ENCODE measurements at places on chromosomes 3 and 15. TPM values are rescaled to one million over a fixed set of nuclear protein-coding genes. Genes with fewer than 3 reads are reported as not detected.

HYAL1 gene
- 3.0 TPM for total RNA-seq

SLC28A2 gene
- total RNA-seq: not detected

RBP2 gene
- not detected for total RNA-seq

GMNC gene
- not detected for total RNA-seq

GOLGA6A gene
- not detected for total RNA-seq

RFTN1 gene
- total RNA-seq: 43.6 TPM

BCHE gene
- 0.08 TPM for total RNA-seq

ZNF710 gene
- 11.6 TPM for total RNA-seq

ANKDD1A gene
- 0.47 TPM for total RNA-seq

PRSS50 gene
- not detected for total RNA-seq

CADPS gene
- not detected for total RNA-seq

EFHB gene
- total RNA-seq: not detected

PATL2 gene
- not detected for total RNA-seq

CCK gene
- total RNA-seq: 1.0 TPM

MRAS gene
- total RNA-seq: 2.6 TPM

LRRIQ4 gene
- not detected for total RNA-seq

STAC gene
- total RNA-seq: 4.9 TPM

GPR149 gene
- not detected for total RNA-seq

CD80 gene
- not detected for total RNA-seq

TTC21A gene
- 0.55 TPM for total RNA-seq

NUDT16 gene
- total RNA-seq: 9.8 TPM

TNFAIP8L3 gene
- 1.1 TPM for total RNA-seq

PEX5L gene
- total RNA-seq: 0.15 TPM

MORC1 gene
- total RNA-seq: not detected

P2RY14 gene
- total RNA-seq: not detected

ZCWPW2 gene
- total RNA-seq: 0.23 TPM

GABRB3 gene
- 1.8 TPM for total RNA-seq

Measured in hair follicular keratinocyte (primary cell).